ENCODE measurements at places on chromosomes 1 and 21.

DNA sequence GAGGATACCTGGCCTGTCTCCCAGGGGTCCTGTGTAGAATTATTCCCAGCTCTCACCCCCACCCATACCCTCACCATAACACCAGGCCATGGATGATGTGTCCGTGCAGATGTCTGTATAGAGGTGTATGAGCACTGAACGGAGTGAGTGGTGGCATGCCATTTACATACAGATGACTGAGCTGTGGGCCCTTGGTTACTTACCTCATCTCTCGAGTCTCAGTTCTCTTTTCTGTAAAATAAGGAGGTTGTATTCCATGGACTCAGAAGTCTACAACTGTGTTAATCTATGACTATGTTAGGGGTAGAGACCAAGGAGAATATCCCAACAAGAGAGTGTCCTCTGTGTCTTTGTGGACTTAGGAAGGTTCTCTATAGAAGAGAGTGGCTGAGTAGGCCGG is 65.6 kb upstream of the CD1D start:
- no peak for DNase-seq

DNA sequence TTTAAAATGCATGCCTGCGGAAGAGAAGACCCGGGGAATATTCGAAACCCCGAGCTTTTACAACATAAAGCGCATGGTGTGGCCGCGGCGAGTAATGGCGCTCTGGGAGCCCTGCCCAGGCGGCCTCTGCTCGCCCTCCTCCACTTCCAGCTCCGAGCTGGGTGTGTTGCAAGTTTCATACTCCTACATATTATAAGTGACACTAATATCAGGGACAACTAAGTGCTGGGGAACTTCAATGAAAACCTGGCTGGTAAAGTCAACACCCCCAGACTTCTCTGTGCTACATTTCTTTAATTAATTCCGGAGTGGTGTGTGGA is 11.8 kb downstream of the SIM2 start:
- DNase-seq = peak; percentile 50

GRCh38 chr1:156200044-156200443 is 6.1 kb downstream of the SLC25A44 start:
- no peak for DNase-seq

DNA sequence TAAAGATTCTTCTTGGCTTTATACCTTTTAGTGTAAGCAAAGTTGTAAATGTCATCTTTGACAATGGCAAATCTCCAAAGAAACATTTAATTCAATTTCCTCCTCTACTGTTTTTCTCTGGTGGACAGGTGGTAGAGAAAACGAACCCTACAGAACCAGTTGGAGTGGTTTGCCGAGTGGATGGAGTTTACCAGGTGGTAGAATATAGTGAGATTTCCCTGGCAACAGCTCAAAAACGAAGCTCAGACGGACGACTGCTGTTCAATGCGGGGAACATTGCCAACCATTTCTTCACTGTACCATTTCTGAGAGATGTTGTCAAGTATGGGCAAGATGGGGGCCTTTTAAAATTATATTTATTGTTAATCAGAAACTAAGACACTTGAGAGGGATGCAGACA is 25.8 kb downstream of the UAP1 start:
- no peak for DNase-seq

GRCh38 chr1:181676269-181676668 is 193.0 kb downstream of the CACNA1E start:
- no peak for DNase-seq
